ENCODE measurements at places on chromosomes 6 and 20.

DNA sequence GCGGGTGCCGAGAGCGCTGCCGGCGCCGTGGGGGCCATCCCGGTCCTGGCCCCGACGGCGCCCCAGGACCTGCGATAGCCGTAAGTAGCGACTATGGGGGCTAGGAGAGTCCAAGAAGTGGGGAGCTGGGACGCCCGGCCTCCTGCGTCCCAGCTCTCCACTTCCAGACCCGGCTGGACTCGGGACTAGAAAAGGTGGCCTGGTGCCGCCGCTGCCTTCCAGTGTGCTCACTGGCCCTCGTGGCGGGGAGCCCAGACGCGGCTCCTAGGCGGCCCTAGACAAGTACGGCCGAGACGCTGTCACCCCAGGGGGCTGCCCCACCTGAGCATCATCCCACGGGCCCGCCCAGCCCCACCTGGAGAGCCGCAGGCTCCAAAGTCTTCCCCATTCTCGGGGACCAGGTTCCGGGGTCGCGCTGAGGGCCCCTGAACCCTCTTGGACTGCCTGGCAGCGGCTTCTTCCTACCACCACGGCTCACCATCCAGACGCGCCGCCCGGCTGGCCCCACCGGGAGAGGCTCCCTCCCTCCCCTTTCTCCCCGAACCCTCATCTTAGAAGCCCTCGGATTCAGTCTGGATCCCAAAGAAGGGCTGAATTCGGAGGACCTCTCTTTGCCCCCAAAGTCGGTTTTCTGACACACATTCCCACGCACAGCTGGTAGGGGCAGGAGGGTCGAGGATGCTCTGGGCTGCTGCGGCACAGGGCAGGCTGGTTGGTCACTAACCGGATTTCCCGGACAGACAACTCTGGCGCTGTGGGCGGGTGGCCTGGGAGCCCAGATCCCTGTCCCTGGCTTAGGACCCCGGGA is 870 bp upstream of the MDFI start:
- DNase-seq, result no peak

GRCh38 chr6:26272171-26272637 is 92.8 kb upstream of the BTN3A2 start:
- DNase-seq, result no peak

DNA sequence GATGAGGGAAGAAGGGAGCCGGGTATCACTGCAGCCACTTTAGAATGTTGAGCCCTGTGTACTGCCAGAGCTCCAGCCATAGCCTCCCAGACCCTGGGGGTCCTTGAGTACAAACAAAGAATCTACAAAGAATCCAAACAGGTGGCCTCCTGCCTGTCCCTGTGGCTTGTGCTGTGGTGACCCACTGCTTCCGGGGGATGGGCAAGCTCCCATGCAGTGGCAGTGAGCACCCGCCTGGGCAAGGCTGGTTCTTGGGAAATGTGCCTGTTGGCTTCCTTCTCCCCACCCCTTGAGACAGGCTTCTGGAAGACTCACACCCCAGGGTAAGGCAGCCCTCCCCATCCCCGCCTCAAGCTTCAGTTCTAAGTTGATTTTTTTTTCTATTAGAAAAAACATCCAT is 13.9 kb downstream of the SIRPA start:
- DNase-seq, result no peak

DNA sequence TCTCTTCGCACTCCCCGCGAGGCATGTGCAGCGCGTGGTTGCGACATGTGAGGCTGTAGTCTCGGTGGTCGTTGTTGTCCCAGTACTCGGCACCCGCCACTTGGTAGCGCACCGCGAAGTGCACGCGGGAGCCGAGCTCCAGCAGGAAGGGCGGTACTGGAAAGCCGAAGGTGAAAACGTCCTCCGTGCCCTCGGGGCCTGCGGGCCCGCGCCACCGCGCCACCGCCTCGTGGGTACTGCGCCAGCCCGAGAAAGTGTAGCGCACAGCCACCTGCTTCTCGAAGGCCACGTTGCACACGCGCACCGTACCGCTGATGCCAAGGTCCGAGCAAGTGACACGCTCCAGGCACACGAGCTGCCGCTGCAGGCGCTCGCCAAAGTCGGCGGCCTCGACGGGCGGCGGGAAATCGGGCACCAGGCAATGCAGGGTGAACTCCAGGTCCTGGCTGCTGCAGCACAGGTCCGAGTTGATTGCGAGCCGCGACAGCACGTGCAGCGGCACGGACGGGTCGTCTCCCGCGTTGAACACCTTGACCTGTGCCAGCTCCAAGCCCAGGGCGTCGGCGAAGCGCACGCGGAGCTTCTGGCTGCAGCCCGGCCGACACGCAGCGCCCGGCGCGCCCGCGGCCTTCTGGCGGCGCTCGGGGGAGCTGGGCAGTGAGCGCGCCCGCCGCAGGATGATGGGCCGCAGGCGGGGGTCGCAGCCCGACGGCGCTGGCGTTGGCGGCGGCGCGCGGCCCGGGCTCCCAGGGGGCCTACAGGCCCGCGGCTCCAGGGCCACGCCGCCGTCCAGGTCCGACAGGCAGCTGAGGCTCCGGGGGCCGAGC is 840 bp downstream of the PPP1R3D start:
- no peak for DNase-seq

Data from stimulated activated CD8-positive, alpha-beta memory T cell treated with anti-CD3 and anti-CD28 coated beads, Interleukin-4, amount 100 ng/mL, for 24 hours (primary cell).